NCI-H2171 (cell line): ENCODE measurements at places on chromosomes 11 and 22.
A peak's percentile ranks its signal among the peaks of the same experiment; 100 is the strongest.

- no peak for DNase-seq
These were observed 38.2 kb downstream of the ATXN10 start for GRCh38 chr22:45709866-45710265.

DNA sequence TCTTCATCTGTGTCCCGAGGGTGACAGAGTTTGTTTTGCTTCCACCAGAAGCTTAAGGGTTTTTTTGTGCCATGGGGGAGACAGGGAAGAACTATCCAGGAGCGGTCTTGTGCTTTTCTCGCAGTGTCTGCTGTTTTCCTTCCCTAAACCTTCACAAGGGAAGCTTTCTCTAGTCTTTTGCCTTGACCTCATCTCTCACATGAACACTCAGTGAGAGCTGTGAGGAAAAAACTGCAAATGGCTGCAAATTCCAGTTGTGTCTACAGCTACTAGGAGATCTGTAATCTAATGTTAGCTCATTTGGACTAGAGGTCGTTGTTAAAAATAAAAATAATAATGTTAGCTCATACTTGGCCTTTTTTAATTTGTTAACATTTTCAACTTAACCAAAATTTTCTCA lies 264.7 kb upstream of the SESN3 start:
- no peak for DNase-seq

- DNase-seq, result no peak
These were observed 580.7 kb downstream of the NTM start for GRCh38 chr11:131951121-131951520.

- DNase-seq, result no peak
These were observed 66.2 kb upstream of the TCF20 start for GRCh38 chr22:42336527-42337227.

DNA sequence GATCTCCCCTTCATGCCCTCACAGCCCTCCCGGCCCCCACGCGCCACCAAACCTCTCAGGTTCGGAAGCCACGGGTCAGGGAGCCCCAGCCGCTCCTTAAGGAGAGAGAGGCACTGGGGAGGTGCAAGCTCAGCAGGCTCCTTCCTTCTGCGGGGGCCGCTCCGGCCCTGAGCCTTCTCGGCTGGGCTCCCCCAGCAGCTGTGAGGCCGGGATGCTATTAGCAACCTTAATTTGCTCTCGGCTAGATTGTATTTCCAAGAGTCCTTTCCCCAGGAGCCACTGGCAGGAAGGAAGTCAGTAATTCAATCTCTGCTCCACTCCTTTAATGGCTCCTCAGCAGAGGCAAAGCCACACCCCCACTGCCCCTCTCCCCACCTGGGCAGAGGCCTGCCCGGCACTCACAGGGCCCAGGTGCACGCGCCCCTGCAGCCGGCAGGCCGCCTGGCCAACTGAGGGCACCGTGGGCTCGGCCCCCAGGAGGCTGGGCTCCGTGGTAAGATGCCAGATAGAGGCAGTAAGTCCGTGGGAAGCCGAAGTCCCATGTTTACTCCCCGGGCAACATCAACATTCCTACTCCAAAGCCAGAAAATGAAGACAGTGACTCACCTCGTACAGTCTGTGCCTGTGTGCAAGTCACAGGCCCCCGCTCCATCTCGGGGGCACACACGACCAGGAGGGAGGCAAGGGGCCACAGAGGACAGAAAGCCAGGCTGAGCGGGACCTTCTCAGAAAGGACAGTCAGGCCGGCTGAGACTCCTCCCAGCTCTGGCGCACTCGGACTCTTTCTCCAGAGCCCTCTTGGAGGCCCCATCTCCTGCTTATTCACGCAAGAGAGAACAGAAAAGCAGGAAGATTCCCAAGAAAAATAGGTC lies 5.2 kb downstream of the IGSF9B start:
- peak; percentile 33 for DNase-seq

- DNase-seq, result no peak
These were observed 52.2 kb downstream of the C22orf42 start for GRCh38 chr22:32106930-32107329.

DNA sequence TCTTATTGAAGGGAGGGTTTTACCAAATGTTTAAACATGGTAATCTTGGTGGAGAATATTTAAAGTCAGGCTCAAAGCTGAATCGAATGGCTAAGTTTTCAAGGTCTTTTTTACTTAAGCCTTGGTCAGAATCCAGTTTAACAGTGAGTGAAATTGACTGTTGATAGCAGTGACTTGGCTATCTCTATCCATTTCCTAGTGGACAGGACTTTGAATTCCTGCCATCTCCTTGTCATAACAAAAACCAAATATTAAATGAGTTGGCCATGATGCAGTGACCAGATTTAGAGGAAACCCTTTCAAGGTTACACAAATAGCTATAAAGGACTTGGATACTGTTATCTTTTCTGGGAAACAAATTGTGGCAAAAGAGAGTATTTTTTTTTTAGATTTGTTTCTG lies 92.0 kb downstream of the JRKL start:
- no peak for DNase-seq

GRCh38 chr22:50308597-50308935 lies 1.1 kb upstream of the PLXNB2 start:
- no peak for DNase-seq

- no peak for DNase-seq
These were observed 120.7 kb downstream of the MPPED1 start for GRCh38 chr22:43532301-43533155.

GRCh38 chr22:45777046-45777851 lies 105.6 kb downstream of the ATXN10 start:
- no peak for DNase-seq

DNA sequence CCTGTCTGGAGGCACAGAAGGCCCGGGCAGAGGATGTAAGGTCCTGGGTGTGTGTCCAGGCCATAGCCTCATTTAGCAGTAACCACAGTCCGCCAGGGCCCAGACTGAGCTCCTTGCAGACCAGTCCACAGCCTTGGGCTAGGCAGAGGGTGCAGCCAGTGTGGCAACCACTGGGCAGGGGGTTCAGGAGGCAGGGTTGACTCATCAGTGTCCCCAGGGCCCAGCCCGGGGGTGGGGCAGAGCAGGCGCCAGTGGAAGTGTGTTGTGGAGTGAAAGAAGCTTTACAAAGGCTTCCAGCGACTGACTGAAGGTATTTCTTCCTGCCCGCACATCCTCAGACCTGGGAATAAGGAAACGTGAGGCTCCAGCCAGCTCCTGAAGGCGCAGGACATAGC lies 27.7 kb upstream of the WNT11 start:
- DNase-seq, result no peak

DNA sequence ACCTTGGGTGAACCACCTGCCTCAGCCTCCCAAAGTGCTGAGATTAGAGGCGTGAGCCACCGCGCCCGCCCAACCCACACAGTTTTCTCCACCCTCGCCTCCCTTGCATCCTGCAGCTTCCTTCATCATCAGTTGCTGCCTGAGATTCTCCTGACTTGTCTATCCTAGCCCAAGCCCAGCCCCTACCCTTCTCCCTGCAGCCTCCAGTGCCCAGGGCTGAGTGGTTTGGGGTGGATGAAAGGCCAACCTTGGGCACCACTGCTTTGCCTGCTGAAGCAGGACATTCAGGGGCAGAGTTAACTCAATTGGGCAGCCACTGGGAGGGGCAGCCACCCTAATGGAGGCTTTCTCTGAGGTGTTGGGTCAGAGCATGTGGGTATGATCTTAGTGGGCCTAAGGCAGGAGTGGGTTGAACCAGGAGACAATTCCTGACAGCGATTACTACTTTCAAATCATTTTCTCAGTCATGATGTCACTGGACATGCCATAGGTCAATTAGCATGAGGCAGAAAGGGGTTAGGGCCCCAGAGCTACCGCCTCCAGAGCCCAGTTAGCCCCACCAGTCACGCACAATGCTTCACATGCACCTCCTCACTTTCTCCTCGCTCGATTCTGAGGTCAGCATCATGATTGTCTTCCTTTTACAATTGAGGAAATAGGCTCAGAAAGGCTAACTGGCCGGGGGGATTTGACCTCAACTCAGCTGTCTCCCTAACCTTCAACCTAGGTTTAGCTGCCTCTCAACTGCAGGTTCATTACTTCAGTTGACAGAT lies 1.0 kb upstream of the FKBP2 start:
- DNase-seq, result no peak

DNA sequence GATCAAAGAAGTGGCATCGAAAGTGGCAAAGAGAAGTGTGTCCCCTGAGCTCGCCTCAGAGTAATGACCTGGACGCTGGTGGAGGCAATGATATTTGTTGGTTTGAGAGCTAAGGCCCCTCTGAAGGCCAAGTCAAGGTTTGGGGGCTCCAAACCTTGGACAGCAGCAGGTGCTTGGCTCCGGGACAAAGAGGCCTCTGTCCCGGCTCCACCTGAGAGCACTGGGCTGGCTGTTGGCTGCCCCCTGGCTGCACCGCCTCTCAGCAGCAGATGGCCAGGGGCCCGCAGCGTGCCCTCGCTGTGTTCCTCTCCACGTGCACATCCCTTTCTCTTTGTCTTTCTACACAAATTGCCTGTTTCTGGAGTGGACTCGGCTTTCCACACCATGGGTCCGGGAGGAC lies 301.3 kb downstream of the NTM start:
- DNase-seq, result no peak

DNA sequence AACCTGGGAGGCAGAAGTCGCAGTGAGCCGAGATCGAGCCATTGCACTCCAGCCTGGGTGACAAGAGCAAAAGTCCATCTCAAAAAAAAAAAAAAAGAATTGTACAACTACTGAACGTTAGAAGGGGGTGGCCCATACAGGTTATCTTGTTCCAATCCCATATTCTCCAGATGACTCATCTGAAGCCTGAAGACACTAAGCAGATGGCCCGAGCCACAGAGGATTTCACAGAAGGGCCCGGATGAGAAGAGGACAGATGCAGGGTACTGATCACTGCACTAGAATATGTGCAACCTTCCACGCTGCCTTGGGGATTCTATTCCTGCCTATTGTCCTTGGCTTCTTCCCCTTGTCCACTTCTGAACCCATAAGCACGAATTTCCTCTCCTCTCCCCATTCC lies 70.9 kb upstream of the UBASH3B start:
- DNase-seq, result no peak

DNA sequence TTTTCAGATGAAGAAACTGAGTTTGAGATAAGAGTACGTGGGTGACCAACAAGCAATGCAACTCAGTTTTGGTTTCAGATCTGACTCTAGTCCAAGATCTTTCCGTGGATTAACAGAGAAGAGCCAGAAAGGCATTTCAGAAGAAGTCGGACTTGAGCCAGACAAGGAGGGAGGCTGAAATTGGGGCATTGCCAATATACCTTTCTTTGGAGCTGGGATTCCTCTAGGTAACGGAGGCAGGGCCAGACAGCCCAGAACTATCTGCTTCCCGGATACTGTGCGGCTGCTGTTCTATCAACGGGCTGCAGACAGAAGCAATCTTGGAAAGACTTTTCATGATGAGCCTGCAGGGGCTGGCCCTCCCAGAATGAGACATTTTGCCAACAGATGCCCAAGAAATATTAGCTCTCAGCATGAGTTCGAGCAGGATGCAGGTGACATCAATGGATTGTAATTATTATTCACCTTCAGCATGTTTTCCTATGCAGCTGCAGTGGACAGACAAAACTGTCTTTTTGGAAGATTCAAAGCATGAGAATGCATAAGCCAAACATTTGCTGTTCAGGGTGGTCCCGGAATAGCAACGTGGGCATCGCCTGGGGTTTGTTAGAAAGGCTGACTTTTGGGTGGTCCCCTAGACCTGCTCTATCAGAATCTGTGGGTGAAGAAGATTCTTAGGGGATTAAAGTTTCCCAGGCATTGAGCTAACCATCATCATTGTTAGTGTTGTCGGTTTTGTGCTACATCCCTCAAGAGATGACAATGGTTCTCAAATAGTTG lies 95.7 kb downstream of the SCN3B start:
- DNase-seq, result no peak

DNA sequence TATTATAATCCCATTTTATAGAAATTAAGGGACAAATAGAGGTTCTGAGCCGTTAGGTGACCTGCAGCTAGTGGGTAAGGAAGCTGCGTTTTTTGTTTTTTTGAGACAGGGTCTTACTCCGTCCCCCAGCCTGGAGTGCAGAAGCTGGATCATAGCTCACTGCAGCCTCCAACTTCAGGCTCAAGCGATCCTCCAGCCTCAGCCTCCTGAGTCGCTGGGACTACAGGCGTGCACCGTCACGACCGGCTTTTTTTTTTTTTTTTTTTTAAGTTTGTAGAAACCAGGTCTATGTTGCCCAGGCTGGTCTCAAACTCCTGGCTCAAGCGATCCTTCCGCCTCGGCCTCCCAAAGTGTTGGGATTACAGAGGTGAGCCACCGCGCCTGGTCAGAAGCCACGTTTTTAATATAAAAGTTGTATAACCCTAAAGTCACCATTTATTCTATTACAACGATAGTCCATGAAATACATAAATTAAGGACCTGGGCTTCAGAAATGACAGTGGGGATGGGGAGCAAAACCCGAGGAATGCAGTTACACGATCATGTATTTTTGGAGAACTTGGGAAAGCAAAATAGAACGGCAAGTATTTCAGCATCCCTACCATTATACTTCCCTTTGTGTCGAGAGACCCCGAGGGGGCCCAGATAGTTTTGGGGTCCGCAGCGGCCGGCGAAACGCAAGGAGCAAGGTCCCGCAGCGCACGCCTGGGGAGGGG lies 638 bp downstream of the SAAL1 start:
- DNase-seq, result no peak

- DNase-seq, result no peak
These were observed 23.4 kb downstream of the NAV2 start for GRCh38 chr11:19735909-19736498.

DNA sequence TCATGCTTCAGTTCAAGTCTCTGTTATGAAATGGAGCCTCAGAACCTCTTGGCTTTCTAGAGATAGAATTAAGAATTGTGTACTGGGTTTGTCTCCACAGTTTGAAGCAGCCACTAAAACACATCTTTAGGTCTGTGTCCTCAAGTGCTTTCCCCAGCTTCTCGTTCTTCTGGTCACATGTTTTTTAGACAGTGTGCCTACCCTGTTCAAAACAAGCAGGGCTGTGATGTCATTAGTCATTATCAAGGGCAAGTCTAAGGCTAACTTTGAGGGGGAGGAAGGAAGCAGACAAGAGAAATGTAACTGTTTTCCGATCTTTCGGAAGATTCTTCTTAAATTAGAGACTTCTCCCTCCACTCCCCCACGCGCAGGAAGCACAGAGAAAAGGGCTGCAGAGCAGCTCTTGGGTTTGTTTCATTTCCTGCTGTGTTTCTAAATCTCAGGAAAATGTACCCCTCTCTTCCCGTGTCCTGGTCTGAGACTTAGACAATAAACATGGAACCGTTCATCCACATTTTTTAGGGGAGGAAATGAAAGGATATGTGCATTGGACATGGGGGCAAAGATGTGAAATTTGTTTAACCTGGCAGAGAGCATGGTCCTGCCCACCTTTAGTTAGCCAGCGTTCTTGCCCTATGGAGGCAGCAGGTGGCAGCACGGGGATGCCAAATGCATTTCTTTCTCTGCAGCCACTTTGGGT lies 3.1 kb downstream of the AKIP1 start:
- DNase-seq, result peak; percentile 31
